ENCODE measurements at places on chromosomes 5 and 9.

DNA sequence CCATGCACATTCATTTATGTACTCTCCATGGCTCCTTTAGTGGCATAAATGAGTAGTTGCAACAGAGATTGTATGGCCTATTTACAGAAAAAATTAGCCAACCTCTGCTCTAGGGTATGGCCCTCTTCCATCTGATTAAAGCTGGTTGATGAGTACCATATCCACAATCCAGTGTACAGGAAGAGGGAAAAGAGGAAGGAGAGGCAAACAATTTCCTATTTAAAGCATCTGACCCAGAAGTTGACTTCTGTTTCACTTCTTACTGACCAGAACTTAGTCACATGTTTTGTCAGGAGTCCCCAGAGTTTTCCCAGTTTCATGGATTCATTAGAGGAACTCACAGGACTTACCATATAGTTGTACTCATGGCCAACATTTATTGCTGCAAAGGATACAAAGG, 68.6 kb upstream of the STARD4 start:
- DNase-seq, result no peak

DNA sequence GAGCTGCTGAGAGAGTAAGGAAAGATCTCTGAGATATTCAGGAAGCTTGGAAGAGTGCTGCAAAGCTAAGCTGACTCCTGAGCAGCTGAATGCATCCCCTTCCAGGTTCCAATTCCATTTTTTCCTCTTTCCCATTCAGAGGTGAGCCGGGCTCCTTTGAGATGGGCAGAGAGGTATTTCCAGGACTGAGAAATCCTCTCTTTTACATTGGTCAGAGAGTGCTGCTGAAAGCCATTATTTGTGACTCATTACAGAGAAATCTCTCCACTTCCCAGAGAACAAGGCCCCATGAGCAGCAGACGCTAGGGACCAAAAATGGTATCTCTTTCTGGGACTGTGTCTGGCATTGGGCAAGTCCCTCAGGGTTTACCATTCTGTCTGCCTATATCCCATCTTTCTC, 3.7 kb downstream of the MCTP1 start:
- DNase-seq, result no peak

GRCh38 chr5:150214289-150214688, 24.4 kb downstream of the SLC6A7 start:
- no peak for DNase-seq

GRCh38 chr9:97831843-97832636, 21.0 kb upstream of the FOXE1 start:
- DNase-seq, result no peak

GRCh38 chr5:83559118-83559785, 87.7 kb downstream of the VCAN start:
- DNase-seq, result no peak

- DNase-seq, result no peak
Measured at GRCh38 chr5:2869471-2869870, 118.0 kb upstream of the IRX2 start.

DNA sequence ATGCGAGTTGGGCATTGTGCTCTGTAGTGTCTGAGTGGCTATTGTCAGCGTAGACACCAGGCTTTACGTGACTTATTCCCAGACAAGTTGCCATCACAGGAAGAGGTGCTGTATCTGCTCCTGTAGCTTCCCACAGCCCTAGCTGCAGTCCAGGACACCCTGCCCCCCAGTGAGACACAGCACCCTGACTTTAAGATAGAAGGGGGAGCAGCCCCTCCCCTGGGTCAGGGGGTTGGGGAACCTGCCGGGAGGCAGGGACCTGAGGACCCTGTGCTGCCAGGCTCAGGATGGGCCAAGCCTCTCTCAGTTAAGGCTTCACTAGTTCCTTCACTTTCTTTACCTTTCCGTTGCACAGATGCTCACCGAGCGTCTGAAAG, 75.4 kb downstream of the NEK6 start:
- DNase-seq, result no peak

DNA sequence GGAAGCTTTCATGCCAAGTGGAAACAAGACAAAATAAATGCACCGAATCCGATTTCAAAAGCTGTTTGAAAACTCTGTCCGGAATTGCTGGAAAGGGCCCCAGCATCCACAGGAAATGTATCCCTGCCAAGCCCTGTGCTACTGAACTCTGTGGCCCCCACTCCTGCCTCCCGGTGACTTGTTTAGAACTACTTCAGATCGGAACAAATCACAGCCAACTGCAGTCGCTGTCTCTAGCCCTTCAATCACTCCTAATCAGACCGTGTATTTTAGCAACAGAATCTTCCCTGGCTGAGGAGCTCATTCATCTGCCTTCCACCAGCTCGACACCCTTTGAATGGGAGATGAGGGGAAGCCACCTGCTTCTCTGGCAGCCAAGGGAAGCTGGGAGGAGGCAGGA, 94.1 kb downstream of the KCNIP1 start:
- no peak for DNase-seq

GRCh38 chr5:147369742-147370374, 135.0 kb downstream of the STK32A start:
- DNase-seq, result no peak

GRCh38 chr5:172807766-172808311, 26.2 kb upstream of the ERGIC1 start:
- no peak for DNase-seq

DNA sequence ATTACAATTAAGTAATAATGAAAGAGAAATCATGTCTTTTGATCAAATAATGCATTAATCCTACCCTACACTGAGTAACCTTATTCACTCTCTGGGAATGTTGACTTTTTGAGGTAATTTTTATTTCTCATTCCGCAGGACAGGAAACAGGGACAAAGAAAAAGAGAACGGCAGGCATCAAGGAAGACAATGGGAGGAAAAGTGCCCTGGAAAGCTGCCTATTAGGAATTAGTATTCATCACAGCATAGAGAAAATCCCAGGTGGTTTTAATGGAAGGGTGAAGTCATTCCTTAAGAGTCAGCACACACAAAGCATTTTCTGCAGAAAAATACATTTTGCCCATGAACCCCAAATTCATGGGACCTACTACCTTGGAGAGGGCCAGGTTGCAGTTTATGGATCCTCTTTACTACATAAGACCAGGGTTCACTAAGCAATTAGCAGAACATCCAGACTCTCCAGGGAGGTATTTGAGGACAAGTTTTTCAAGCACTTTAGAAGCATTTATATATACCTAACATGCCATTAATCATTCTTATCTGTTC, 9.4 kb downstream of the FSTL4 start:
- no peak for DNase-seq

DNA sequence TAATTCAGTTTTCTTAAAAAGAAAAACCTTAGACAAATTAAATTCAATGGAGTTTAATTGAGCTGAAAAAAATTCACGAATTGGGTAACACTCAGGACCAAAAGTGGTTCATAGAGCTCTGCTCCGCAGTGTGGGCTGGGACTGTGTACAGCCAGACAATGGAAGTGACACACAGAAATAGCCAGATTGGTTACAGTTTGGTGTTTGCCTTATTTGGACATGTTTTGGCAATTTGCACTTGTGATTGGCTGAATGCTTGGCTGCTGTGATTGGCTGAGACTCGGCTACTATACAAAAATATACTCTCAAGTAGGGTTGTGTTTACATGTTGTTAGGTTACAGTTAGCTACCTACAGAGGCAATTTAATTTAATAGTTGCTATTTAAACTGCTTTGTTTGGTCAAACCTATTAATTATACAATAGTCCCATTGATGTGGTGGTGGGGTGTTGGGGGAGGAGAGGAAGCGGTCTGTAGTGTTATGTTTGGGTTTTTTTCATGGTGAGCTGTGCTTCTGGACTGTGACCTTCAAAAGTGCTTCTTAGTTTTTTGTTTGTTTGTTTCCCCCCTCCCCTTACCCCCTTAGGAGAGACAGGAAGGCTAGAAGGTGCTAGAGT, 95.2 kb downstream of the CNTLN start:
- DNase-seq, result no peak

- peak; percentile 89 for DNase-seq
Measured at GRCh38 chr5:50440651-50441492, at the start of gene EMB. EMB (minus strand) TSS chr5:50441288; CDS start chr5:50441151, 137 bp downstream.

DNA sequence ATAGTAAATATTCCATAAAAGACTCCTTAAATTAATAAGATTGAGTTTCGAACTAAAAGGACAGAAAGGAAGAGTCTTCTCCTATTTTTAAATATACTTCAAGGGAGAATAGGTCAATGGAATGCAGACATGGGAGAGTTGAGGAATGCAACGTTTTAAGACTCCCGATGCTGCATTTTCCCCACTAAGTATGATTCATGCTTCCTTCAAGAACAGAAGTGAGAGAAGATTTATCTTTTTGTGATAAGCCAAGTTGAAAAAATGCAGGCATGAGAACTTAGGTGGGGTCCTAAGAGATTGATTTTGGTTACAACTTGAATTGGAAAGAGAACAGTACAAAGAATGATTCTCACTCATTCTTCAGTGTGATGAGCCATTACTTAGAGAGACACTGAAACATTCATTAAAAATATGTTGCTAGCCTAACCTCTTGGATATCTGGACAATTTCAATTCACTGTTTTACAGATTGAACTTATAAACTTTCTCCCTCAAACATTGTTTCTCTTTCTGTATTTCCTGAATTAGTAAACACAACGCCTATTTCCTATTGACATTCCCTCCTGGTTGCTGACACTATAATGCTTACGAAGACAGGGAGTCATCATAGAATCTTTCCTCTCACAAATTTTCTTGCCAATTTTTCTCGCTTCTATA, 1666.1 kb upstream of the WWC1 start:
- no peak for DNase-seq

- no peak for DNase-seq
Measured at GRCh38 chr9:126109575-126109974, 217.1 kb upstream of the MVB12B start.

DNA sequence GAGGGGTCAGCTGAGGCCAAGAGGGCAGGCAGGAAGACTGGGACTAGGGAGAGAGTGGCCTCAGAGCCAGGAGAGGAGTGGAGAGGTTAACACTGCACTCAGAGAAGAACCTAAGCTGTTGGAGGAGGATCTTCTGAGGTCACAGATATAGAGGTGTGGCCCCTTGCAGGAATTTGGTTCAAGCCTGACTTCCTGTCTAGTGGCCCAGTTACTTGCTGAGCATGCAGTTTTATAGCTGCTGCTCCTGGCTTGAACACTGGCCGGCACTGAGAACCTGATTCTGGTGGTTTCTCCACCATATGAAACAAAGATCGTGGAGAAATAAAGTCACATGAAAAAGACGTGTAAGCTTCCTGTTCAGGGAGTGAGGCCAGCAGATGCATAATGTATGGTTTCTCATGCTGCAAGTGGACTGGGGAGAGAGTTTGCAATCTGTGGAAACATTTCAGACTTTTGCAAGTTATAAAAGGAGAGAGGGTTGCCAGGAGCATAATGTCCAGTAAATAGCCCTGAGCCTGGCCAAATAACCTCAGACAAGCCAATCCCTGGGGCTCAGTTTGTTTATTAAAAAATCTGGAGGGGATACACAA, 82.6 kb downstream of the GALNT10 start:
- no peak for DNase-seq

DNA sequence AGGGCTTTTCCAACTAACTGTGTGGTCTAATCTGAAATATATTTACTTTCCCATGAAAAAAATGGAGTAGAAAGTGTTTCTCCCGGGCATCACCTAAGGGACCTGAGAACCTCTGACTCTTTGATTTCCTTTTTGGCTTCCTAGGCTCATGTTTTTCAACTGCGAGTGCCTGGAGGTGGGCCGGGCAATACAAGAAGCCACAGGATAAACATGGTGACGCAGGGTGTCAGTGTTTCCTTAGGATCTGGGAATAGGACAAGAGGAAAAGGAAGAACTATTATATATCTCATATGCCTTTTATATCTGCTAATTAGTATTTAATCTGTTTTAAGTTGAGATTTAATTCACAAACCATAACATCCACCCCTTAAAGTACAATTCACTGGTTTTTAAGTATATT, 11.4 kb upstream of the LECT2 start:
- DNase-seq, result no peak

GRCh38 chr5:33883482-33883881, 8.3 kb downstream of the ADAMTS12 start:
- no peak for DNase-seq

GRCh38 chr9:113154946-113155345, 4.1 kb downstream of the SLC31A2 start:
- no peak for DNase-seq

- DNase-seq, result no peak
Measured at GRCh38 chr9:107039542-107039941, 176.6 kb downstream of the ZNF462 start.

DNA sequence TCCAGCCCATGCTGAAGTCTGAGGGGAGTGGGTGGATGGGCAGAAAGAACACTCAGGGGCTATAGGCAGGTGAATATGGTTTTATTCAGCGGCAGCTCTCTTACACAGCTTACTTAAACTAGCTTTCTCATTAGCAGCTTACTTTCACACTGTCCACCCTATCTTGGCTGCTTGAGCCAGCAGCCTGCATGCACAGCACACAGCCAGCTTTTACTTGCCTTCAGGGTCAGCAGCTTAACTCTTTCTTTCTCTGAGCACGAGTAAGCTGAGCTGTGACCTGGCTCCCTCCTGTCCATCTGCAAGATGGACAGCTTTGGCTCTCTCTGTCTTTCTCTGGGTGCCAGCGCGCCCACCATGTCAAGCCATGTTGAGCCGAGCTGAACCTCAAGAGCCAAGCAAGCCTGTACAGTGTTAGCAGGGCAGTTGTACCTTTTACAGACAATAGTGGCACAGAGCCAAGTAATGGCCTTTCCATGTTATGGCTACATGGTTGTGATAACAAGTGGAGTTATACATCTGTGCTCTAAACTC, 1054.9 kb downstream of the PTPRD start:
- DNase-seq, result no peak

- DNase-seq, result no peak
Measured at GRCh38 chr5:171444582-171444981, 25.1 kb downstream of the FGF18 start.

- DNase-seq, result no peak
Measured at GRCh38 chr5:127386557-127386956, 96.0 kb downstream of the MEGF10 start.

GRCh38 chr5:170159101-170159698, 53.5 kb downstream of the FOXI1 start:
- no peak for DNase-seq

- no peak for DNase-seq
Measured at GRCh38 chr5:173829826-173830225, 58.3 kb upstream of the CPEB4 start.

- no peak for DNase-seq
Measured at GRCh38 chr9:122883125-122883524, 22.0 kb downstream of the RC3H2 start.

DNA sequence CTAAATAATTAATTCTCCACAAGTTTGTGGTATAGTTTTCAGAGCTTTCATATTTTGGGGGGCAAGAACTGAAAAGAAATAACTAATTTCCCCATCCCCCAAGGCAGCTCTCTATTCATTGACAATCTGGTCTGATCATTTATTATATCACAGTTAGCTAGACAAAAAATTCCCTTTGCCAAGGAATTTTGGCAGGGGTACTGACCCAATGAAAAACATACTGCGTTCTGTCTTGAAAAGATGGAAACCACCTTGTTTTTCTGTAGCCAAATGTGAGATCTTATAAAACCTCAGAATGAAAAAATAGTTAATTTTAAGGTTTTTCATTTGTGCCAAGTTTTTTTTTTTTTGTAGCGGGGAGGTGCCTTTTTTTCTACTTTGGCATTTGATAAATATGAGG, 1008.9 kb downstream of the EFNA5 start:
- DNase-seq, result no peak
